T-helper 2 cell (primary cell): ENCODE measurements at places on chromosomes 11 and 22.

GRCh38 chr22:47002692-47003091, 240.2 kb downstream of the TBC1D22A start:
- no peak for DNase-seq

DNA sequence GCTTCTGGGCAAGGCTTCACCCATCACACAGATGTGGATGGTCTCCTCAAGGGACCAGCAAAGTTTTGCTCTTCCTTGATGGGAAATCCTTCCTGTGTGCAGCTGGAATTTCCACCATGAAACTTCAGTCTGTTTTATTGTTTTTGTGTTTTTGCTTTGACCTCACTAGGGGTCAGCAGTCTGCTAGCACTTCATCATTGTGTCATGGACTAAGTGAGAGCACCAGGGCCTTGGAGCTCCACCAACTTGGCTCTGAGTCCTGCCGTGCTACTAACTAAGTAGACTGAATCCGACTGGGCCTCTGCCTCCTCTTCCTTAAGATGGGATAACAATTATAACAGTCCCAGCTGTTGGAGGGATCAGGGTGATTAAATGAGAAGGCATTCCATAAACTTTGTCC, 305.8 kb upstream of the NCAM1 start:
- no peak for DNase-seq

- DNase-seq: no peak
Measured at GRCh38 chr11:65915821-65916251, 3.0 kb downstream of the C11orf68 start.

DNA sequence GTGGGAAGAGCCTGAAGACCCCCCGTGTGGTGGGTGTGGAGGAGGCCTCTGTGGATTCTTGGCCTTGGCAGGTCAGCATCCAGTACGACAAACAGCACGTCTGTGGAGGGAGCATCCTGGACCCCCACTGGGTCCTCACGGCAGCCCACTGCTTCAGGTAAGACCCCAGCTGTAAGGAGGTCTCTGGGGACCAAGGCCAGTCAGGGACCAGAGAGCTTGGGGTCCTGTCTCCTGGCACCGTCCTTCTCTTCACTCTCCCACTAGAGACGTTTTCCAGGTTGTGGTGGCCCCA, 24.9 kb upstream of the SMIM35 start:
- DNase-seq: no peak

DNA sequence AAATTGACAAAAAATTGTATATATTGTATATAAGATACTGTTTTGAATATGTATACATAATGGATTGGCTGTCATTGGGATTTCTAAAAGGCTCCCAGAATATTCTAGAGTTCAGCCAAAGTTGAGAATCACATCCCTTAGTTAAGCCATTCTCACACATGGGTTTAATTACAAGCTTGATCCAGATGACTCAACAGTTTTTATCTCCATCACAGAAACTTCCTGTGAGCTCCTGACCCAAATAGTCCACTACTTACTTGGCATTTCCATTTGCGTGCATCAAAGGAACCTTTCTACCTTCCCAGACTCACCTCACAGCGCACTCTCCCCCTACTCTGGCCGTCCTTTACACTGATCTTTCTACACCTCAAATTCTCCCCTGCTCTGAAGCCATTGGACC, 184.8 kb upstream of the ARHGAP20 start:
- DNase-seq: no peak

DNA sequence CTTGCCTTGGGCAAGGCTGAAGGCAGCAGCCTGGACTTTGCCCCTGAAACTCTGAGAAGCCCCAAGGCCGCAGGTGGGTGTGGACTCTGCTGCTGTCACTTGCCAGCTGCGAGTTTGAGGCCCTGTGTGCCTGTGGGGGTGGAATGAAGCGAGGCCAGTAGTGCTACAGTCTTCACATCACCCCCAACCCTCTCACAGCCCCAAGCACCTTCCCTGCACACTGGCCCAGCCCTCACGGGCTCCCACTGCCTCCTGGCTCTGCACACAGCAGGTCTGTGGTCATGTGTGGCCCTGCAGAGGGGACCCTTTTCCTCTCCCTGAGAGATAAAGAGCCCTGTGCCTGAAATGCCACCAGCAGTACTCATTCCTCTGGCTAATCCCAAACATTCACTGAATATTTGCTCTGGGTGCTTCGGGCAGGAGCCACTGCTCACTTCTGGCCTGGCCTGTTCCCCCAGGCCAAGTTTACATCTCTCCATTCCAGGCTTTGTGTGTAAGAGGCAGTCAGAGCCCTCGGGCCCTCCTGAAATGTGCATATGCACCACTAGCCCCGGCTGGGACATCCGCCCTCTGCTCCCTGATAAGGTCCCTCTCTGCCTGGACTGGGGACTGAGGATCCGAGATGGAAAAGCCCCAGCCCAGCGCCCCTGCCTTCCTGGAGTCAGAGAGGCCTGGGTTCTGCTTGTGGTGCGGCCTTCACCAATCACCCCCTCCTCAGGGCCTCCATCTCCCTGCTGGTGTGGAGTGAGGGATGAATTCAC, 17.7 kb downstream of the MGAT3 start:
- DNase-seq: no peak

- DNase-seq: peak; percentile 7
Measured at GRCh38 chr11:36564376-36565030, 3.3 kb upstream of the RAG1 start.

DNA sequence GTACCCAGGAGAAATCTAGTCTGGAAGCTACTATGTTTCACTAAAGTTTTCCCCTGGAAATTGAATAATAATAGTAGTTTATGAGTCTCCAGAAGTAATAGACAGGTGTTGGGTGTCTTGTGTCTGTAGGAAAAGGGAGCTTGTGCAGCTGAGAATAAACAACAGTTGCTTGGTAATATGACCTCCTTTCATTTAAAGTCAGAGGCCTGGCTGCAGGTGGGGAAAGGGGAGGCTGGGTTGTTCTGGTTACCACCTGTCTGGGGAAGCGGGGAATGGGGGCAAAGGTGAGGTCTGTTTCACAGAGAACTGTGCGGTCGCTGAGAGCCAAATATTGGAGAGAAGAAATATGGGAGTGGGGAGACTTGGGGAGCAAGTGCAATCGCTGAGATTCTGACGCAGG, 3.3 kb upstream of the GRAMD1B start:
- DNase-seq: no peak

DNA sequence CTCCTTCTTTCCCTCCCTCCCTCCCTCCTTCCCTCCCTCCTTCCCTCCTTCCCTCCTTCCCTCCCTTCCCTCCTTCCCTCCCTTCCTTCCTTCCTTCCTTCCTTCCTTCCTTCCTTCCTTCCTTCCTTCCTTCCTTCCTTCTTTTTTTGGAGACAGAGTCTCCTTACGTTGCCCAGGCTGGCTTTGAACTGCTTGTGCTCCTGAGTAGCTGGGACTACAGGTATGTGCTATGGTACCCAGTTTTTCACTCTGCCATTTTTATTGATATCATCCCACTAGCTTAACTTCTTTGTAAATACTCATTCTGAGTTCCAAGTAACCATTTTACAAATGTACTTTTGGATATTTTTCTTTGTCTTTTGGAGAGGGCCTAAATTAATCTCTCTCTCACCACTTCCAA, 336.8 kb upstream of the DDI1 start:
- DNase-seq: no peak

- no peak for DNase-seq
Measured at GRCh38 chr11:70952191-70952590, 300.2 kb downstream of the SHANK2 start.

GRCh38 chr11:12764187-12764914, 90.1 kb downstream of the TEAD1 start:
- no peak for DNase-seq

DNA sequence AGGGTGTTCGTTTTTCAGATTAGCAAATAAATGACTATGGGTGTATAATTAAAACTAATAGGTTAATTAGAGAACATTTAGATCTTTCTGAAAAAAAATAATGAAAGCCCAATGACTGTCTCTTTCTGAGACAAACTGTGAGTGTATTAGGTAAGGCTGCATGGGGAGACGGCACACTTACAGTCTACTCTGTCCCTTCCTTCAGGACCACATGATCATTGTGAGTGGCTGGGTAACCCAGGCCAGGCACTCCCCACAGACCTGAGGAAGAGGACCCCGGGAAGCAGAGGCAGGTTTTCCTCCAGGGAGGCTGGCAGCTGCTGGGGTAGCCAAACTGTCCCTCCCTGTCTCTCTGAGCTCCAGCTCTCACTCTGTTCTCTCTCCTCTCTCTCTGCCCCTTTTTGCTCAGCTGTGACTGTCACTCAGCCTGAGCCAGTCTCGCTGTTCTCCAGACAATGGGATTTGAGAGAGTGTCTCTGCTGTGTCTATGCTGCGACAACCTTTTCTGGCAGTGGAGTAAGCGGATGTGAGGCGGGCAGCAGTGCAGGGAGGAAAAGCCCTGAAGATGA, 83.1 kb upstream of the NCAM1 start:
- no peak for DNase-seq

- peak; percentile 45 for DNase-seq
Measured at GRCh38 chr11:102007567-102008437, 39.4 kb upstream of the CFAP300 start.

DNA sequence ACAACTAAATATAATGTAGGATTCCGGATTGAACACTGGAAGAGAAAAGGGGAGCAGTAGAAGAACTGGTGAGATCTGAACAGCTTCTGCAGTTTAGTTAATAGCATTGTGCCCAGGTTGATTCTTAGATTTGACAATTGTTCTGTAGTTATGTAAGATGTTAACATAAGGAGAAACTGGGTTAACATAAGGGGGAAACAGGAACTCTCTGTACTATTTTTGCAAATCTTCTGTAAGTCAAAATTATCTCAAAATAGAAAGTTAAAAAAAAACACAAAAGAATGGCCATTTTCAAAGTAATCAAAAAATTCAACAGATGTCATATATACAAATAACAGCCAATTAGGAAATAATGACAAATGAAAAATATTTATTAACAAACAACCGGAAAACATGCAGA, 18.7 kb upstream of the LRP5 start:
- DNase-seq: no peak

DNA sequence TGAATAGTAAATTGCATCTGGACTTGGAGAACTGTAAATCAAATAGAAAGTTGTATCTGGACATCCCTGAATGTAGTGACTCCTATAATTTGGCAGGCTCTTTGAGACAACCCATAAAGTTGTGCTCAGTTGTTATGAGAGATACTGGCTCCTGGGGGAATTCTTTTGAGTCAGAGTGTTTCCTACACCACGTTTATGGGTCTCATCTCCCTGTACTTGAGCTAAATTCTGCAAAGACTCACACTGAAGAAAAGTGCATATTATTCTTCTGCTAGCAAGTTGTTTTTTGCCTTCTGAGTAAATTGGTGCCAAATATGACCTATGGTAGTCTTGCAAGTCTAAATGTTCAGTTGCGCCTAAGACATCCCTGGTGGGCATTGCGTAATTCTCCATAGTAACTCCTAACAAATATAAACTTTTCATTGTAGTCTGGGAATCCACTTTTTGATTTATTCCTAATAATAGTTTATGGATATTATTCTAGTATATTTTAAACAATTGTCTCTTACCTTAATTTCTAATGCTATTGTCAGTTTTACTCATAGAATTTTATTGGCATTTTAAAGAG, 5.0 kb downstream of the ZNF215 start:
- DNase-seq: no peak

DNA sequence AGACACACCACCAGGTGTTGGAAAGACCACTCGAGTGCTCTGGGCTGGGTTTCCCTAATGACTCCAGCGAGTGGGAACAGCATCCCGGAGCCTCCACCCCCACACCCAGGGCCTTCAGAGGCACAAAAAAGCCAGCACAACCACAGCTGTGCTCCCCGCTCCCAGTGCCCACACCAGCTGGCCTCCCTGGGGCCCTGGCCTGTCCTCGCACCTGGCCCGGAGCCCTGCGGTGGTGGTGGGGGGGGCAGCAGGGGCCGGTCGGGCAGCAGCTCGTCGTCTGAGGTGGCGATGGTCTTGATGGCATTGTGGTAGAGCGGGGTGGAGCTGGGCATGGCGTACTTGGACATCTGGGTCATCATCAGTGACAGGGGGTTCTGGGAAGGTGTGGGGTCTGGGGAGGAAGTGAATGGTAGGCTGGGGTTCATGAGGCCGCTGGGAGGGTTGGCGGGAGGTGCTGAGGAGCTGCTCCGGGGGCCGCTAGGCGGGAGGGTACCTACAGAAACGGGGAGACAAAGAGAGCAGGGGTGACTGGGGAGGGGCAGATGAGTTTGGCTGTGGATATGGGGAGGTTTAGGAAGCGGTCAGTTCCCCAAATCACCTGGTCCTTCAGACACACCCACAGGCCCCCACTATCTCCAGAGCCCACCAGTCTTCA, 16.1 kb downstream of the CXCR5 start:
- no peak for DNase-seq

DNA sequence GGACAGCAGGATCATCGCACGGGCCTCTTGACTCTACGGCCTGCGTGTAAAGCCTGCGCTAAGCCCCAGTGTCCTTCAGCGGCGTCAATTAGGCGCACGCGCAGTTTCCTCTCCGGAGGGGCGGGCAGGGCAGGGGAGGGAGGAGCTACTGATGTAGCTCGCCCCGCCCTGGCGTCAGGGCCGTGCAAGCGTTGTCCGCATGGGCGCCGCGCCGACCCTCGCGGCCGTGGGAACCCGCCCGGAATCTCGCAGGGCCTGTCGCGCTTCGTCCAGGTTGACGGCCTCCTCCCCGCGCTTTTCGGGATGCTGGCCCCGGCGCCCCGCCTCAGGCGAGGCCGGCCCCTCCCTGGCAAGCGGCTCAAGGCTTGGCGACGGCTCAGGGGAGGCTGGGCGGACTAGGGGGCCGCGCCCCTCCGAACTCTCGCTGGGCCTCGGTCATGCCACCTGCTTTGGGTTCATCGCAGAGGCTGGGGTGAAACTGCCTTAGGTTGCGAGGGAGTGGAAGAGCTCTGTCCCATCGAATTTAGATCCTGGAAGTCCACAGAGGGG, 61.1 kb downstream of the ST3GAL4 start:
- DNase-seq: peak; percentile 47

- no peak for DNase-seq
Measured at GRCh38 chr11:89922195-89922660, at the start of gene TRIM49D1. TRIM49D1 (minus strand) TSS chr11:89922245; CDS start chr11:89917710, 4,535 bp downstream.

- DNase-seq: no peak
Measured at GRCh38 chr11:117300283-117300663, 9.1 kb downstream of the BACE1-AS start.

DNA sequence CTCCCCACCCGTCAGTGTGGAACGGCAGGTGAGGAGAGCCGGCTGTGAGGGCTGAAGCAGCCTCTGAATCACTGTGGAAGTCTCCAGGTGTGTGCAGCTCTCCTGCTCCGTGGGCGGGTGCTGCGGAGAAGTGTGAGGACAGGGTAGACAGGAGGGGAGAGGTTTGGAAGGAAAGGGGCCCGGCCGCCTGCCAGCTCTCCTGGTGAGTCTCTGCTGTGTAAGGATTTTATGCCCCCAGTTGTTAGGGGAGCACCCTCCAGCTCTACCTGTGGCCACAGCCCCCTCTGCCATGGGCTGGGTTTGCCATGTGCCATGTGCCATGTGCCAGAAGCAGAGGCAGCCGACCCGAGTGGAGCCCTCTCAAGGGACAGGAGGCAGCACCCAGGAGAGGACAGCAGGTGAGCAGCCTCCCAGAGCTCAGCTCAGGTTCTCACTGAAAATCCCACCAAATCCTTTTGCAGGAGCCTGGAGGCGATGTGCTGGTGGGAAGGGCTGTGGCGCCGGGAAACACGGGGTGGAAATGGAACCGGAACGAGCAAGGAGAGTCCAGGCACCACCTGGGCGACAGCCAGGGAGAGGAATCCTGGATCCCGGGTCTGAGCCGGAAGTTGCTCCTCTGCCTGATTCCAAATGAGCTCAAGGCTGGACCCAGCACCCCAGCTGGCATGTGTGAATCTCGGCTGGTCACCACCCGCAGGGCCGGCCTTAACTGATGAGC, 804.4 kb downstream of the BRD1 start:
- DNase-seq: no peak
